ENCODE measurements at places on chromosomes 7 and 10.

- peak; percentile 74 for DNase-seq
These were observed 9.6 kb downstream of the TRIM56 start for GRCh38 chr7:101094791-101095375.

DNA sequence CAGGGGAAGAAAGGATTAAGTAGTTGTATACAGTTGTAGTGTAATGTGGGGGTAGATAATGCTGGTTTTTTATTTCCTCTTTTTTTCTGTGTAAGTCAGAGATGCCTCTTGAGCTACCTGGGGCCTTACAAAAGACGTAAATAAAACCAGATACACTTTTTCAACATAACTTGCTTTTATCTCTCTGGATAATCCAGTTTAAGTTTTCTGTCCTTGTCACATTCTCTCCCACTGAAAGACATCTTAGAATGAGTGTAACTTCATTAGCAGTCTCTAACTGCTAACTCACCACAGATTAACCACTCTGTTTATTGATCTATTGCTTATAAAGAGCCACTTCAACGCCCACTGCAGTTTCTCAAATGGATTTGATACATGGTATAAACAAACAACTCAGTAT, 64.1 kb upstream of the LRRN3 start:
- DNase-seq: no peak

DNA sequence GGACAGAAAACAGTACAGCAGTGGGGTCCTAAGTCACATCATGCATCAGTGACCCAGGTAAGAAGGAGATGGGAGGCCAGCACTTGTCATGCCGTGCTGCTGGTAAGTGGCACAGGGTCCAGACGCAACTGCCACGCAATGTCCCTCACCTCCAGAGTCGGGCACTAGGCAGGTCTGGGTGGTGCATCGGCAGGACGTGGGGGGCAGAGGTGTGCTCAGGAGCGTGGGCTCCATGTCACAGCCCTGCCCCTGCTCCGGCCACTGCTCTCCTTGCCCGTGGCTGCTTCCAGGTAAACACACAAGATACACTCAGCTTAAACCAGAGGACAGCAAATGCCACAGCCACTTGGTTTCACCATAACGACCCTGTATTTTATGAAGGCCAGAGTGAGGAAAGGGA, 47.3 kb downstream of the COBL start:
- DNase-seq: no peak

- DNase-seq: no peak
These were observed 318.9 kb downstream of the CXCL12 start for GRCh38 chr10:44065788-44066526.

GRCh38 chr7:101575721-101576120, 53.4 kb downstream of the MYL10 start:
- no peak for DNase-seq

- no peak for DNase-seq
These were observed 13.9 kb downstream of the RHBDD2 start for GRCh38 chr7:75892634-75893272.

DNA sequence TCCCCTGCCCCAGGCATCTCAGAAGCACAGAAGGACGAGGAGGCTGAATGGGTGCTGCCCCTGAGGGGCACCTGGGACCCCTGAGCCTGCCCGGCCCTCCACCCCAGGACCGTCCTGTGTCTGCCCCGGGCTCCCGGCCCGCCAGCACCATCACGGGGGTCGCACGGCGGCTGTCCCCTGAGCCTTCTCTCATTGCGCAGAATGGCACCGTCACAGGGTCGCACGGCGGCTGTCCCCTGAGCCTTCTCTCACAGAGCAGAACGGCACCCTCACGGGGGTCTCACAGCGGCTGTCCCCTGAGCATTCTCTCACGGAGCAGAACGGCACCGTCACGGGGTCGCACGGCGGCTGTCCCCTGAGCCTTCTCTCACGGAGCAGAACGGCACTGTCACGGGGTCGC, 31.5 kb downstream of the FAM20C start:
- no peak for DNase-seq

- no peak for DNase-seq
These were observed 37.5 kb downstream of the PDK4 start for GRCh38 chr7:95558864-95559263.

DNA sequence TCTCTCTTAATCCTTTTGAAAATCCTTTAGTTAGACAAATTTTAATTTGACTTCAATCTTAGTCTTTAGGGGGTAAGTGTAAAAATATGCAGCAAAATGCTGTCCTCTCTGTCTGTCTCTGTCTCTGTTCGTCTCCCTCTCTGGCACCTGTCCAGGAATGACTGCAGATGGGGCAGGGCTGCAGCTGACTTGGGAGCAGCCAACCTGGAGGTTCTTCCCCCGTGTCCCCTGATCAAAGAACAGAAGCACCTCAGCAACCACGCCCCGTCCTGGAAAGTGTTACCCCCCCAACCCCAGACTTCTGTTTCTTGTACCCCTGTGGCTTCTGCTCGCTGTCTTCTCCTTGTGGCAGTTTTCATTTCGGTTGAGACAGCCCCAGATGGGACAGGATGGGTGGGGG, 141.6 kb upstream of the NPS start:
- no peak for DNase-seq

DNA sequence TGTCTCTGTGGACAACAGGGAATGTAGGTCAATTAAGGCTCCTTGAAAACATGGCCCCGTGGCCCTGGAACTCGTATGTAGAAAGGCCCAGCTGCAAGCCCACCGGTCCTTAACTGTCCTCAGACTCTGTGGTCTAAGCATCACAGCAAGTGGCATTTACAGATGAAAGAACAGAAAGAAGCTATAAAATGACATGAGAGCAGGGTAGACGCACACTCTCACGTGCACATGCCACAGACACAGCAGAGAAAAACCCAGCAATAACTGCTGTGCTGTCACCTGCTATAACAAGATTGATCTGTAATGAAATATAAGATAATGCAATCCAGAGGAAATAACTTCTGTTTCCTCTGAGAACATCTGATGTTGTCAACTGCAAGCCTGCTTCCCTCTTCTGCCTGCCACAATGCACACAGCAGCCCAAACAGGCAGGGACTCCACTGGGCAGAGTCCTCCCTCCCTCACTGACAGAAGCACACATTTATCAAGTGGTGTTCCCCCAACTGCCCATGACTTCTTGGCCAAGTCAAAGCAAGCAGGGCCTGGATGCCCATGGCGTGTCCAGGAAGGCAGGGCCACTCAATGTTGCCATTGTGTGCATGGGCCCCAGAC, 63.9 kb downstream of the GFRA1 start:
- DNase-seq: no peak

DNA sequence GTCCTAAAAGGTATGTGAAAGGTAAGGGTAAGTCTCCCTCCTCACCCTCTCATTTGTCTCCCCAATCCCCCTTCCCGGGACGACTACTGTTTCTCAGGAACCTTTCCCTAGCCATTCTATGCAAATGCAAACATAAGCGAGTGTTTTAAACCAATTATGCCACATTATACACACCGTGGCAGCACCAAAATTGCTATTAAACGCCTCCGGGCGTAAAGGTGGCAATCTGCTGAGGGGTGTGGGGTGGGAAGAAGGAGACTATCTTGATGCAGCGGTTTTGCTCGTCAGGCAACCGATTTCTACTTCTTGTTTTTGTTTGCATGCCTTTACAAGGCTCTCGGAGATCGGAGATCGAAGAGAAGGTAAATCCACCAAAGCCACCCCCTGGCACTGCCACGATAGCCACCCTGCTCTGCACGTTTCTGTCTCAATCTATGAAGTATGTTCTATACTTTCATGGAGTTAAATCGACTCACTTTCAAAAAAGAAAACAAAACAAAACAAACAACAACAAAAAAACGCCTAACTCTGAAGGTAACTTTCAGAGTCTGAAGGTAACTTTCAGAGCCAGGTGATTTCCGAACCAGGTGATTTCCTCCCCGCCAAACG, 46.0 kb upstream of the CDK1 start:
- DNase-seq: no peak

DNA sequence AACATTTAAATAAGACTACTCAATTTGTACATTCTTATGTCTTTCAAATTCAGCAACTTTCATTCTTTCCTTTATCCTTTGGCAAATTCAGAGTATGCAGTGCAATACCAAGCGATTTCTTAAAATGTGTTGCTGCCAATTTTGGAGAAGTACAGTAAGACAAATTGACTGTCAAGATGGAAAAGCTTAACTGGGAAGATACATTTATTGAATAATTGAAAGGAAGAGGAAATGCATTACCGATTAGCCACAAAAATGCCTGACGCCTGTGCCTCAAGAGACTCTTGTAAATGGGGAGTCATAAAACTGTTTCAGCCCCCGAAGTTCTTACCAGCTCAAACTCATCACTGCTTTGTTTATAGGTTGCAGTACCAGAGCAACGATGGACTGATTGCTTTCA, 373.3 kb upstream of the GALNT17 start:
- DNase-seq: no peak

DNA sequence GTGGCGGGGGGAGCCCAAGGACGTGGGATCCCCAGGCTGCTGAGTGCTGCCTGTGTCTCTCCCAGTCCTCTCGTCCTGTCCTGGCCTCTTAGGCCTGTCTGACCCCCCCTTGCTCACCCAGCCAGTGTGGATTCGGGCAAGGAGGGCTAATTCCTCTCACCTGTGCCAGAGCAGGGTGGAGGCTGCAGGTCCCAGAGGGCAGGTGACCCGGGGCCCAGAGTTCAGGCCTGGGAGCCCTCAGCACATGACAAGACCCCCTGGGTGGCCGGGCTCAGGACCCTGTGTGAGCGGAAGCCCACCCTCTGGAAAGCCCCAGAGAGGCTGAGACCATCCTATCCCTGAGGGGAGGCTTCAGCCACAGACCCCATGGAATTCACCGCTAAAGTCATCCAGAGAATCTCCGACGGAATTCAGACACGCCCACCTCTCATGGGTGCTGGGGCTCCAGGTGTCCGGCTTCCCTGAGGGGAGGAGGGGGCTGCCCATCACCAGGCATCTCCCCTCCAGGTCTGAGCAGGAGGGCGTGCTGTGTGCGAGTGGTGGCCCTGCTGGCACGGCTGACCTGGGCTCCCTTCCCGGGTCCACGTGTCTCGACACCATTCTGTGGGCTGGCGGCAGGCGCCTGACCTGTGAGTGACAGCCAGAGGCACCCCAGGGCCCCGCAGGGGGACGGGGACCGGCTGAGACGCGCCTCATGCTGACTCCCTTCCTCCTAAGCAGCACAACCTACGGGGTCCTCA, 5.0 kb downstream of the KNDC1 start:
- no peak for DNase-seq

- no peak for DNase-seq
These were observed 163.1 kb downstream of the ADK start for GRCh38 chr10:74314166-74314565.

- DNase-seq: no peak
These were observed 891.5 kb upstream of the CELF2 start for GRCh38 chr10:10126218-10126617.

GRCh38 chr10:116817780-116818343, 31.4 kb upstream of the ENO4 start:
- DNase-seq: no peak
